Trophoblast cell (in vitro differentiated cells and primary cell): ENCODE measurements at places on chromosomes 2 and 18.
A peak's percentile ranks its signal among the peaks of the same experiment; 100 is the strongest.

DNA sequence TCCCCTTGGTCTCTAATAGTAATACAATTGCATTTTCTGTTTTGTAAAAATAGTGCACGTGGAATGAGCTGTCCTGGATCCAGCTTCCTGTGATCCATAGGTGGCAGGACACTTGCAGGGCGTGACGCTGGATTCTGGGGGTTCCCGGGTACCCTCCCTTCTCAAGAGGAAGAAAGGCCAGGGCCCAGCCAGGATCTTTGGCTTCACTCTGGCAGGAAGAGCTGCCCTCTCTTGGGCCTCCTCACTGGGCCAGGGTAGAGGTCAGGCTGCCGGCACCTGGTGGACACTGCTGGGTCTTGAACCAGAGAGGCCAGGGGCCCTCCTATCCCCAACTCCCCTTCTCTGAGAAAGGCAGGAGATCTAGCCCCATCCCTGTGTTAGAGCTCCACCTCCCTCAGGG is 37.8 kb upstream of the OTOF start:
- no peak for DNase-seq

DNA sequence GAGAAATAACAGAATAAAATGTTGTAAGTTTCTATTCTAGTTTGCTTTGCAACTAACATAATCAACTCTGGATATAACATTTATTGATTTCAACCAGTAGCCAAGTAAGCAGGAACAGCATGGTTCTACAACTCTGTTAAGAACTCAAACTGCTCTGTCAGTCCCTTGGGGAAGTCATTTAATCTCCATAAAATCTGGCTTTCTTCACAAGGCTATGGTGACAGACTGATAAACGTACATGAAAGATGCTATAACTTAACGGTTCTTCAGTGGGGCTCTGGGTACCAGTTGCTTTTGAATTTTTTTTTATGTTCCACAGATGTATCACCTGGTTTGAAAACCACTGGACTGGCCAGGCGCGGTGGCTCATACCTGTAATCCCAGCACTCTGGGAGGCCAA is 10.3 kb downstream of the PSME4 start:
- no peak for DNase-seq

GRCh38 chr2:212517693-212518092 is 20.9 kb downstream of the ERBB4 start:
- no peak for DNase-seq

DNA sequence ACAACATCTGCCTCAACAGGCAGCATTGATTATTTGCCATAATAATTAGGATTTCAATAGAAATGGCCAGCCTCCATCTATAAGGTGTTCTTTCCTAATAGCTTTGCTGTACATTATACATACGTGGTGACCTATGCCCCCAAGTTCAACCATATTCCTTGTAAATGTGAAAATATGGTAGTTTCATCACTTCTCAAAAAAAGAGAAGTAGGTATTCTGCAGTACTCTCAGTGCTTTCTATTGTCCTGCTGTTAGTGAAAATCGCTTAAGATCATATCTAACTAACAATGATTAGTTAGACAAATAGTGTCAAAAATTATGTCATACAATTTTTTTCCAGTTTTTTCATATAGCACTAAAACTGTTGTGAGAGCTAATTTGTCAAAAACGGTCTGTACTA is 79.6 kb downstream of the SLC4A10 start:
- no peak for DNase-seq

GRCh38 chr2:26144953-26145680 is 27.8 kb upstream of the GAREM2 start:
- peak; percentile 30 for DNase-seq

DNA sequence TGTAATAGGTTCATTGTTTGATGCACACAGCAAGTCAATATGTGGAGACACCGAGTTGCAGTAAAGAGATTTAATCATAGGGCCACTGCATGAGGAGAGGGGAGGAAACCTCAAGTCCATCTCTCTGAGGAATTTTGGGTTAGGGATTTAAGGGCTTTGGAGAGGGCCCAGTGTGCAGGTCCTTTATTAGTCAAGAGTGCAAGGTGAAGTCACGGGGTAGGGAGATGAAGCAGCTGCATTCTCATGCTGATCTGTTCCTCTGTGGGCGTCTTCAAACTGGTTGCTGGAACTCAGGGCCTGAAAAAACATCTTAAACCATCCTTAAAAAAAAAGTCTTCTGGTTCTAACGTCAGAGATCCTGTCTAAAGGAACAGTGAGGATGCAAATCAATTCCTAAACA is 131.6 kb downstream of the NXPH2 start:
- no peak for DNase-seq
